ENCODE measurements at places on chromosomes 12 and 14. TPM values are rescaled to one million over a fixed set of nuclear protein-coding genes. Genes with fewer than 3 reads are reported as not detected.

GNG2 gene
- 10.4 TPM for total RNA-seq

ZNF891 gene
- total RNA-seq, result 3.4 TPM

TMTC1 gene
- 13.9 TPM for total RNA-seq

HOXC12 gene
- total RNA-seq, result not detected

CCDC38 gene
- total RNA-seq, result 0.07 TPM

- DNase-seq, result no peak
Measured at GRCh38 chr12:104570174-104570907, 113.6 kb downstream of the CHST11 start.

- DNase-seq, result no peak
Measured at GRCh38 chr14:76088326-76088725, 63.4 kb upstream of the GPATCH2L start.

DNA sequence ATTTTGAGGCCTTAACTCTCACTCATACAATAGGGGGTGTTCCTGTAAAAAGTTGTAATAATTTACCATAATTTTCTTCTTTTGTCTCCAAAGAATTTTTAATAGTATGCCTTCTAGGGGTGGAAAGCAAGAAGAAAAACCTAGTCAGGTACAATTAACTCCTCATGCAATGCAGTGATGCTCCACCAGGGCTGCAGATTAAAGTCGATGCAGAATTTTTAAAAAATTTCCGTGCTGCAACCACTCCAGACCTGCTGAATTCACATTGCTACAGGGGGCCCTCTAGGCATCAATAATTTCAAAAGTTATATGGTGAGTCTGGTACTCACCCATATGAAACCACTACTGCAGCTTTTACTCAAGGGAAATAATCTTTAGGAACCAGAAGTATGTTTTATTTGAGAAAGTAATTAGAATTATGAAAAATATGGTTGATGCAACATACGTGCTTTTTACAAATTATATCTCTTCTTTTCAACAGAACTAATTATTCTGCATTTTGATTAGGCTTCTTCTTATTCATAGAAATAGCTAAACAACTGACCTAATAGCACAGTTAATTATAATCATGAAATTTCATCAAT, 353.2 kb downstream of the BCAT1 start:
- no peak for DNase-seq

DNA sequence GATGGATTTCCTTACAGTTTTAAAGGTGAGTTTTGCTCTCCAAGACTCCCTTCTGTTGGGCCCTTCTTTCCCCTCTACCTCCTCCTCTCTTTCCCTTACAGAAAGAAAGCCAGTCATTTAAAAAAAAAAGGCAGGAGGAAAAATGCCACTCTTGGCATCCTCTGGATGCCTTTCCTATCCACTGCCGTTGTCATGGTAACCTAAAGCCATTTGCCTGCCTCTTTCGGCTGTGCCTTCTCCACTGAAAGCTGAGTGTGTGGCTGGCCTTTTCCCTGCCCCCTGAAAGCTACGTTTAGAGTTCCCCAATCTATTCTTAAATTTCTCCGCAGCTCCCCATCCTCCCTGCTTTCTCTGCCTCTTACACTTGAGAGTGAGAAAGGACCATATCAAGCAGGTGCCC, 67.1 kb downstream of the TUNAR start:
- no peak for DNase-seq

DNA sequence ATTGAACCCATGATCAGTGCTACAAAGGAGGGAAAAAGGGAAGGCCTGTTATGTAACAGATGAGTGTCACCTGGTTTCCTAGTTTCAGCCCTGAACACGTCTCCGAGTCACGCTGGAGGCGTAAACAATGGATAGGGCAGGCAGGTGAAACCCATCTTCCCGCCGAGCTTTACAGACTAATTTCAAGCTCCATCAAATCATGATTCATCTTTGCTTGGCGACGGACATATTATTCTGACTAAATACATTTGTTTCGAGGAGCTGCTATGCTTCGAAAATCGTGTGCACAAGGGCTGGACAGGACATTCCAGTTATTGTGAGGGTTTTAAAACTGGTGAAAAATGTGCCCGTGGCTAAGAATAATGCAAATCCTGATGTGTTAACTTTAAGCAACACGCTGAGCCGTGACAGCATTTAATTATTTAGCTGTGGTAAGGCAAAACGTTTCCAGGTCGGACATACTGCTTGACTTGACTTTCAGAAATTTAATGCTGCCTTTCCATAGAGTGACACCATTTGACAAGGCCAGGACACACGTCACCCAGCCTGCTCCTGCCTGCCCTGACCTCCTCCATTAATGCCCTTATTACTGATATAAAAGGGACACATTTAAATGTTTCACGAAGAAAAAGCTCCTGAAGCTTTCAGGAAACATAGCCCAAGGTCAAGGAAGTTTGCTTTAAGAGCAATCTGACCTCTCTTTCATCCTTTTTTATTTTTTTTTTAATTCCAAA, 1203.5 kb upstream of the TMEM132C start:
- DNase-seq, result no peak

- no peak for DNase-seq
Measured at GRCh38 chr12:116620124-116620491, 60.9 kb downstream of the MAP1LC3B2 start.

- no peak for DNase-seq
Measured at GRCh38 chr14:104169005-104169698, 30.8 kb downstream of the KIF26A start.
